ENCODE measurements at places on chromosomes 3 and 15. TPM values are rescaled to one million over a fixed set of nuclear protein-coding genes. Genes with fewer than 3 reads are reported as not detected.

The OGG1 gene
- 22.2 TPM for total RNA-seq

The MCF2L2 gene
- 1.8 TPM for total RNA-seq

The KLHL40 gene
- not detected for total RNA-seq

The NMB gene
- total RNA-seq: 14.3 TPM

The CYP8B1 gene
- not detected for total RNA-seq

The MKRN3 gene
- total RNA-seq: 0.85 TPM

The THAP10 gene
- 1.9 TPM for total RNA-seq

The OIP5 gene
- 2.7 TPM for total RNA-seq

The LRRC31 gene
- 0.23 TPM for total RNA-seq

The RETNLB gene
- not detected for total RNA-seq

The TMEM158 gene
- total RNA-seq: 7.3 TPM

The PARP9 gene
- 2.7 TPM for total RNA-seq

The CDHR4 gene
- total RNA-seq: 1.1 TPM

The DUOXA1 gene
- 1.9 TPM for total RNA-seq

The C3orf70 gene
- total RNA-seq: 1.4 TPM

The ITGA11 gene
- 0.28 TPM for total RNA-seq

The MUC20 gene
- 0.21 TPM for total RNA-seq

The GATA2 gene
- total RNA-seq: 37.9 TPM

The PAK6 gene
- total RNA-seq: 0.31 TPM

The GOLGA6D gene
- 1.2 TPM for total RNA-seq

The CKMT1B gene
- 12.8 TPM for total RNA-seq

The AGBL1 gene
- 0.03 TPM for total RNA-seq

The KLHL24 gene
- total RNA-seq: 50.9 TPM

The GOLGA6L4 gene
- total RNA-seq: 8.3 TPM

The ANO10 gene
- total RNA-seq: 112 TPM

The HYAL1 gene
- 1.6 TPM for total RNA-seq

The HYKK gene
- 1.3 TPM for total RNA-seq

The GPR149 gene
- total RNA-seq: not detected

The RARB gene
- total RNA-seq: not detected

The NEK10 gene
- total RNA-seq: 1.2 TPM

The STRIT1 gene
- not detected for total RNA-seq

The SMARCC1 gene
- 138 TPM for total RNA-seq

The A4GNT gene
- total RNA-seq: not detected

The IL12A gene
- total RNA-seq: 0.67 TPM

The PRTG gene
- 165 TPM for total RNA-seq

The CHRM5 gene
- not detected for total RNA-seq

The NANOGP8 gene
- 0.64 TPM for total RNA-seq

The MAP1A gene
- total RNA-seq: 1.8 TPM

The TGM5 gene
- total RNA-seq: not detected

The RBP2 gene
- total RNA-seq: not detected

The BTLA gene
- total RNA-seq: not detected

The TERC gene
- total RNA-seq: 3.2 TPM

The SPTBN5 gene
- total RNA-seq: 9.4 TPM
